ENCODE measurements at places on chromosomes 6 and 20.

GRCh38 chr20:14375416-14375985, 38.1 kb upstream of the FLRT3 start:
- DNase-seq: no peak

GRCh38 chr6:113539202-113539601, 317.9 kb upstream of the MARCKS start:
- DNase-seq: no peak

DNA sequence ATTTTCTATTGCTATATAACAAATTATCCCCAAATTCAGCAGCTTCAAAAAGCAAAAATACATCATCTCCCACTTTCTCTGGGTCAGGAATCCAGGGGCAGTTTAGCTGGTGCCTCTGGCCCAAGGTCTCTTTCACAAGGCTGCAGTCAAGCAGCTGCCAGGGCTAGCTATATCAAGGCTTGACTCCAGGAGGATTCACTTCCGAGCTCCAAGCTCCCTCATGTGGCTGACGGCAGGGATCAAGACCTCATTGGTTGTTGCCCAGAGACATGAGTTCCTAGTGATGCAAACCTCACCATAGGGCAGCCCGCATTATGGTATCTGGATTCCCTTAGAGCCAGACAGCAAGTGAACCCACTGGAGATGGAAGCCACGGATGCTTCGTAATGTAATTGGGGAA, 1.3 kb upstream of the VNN1 start:
- DNase-seq: no peak

DNA sequence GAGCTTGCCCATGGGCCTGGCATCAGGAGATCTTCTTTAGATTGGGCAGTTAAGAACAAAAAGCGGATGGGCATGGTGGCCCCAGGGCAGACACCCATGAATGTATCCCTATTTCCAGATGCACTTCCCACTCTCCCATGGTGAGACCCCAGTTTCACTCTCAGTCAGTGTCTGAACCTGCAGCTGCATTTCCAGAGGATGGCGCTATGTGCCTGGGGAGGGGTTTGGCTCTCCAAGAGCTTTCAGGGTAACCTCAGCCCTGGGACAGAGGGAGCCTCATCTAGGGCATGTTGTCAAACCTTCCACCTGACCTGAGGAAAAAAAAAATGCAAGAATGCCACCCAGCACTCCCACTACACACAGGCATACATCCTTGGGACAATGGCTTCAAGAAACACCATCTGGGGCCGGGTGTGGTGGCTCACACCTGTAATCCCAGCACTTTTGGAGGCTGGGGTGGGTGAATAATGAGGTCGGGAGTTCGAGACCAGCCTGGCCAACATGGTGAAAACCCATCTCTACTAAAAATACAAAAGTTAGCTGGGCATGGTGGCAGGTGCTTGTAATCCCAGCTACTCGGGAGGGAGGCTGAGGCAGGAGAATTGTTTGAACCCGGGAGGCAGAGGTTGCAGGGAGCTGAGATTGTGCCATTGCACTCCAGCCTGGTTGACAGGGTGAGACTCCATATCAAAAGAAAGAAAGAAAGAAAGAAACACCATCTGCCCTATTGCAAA, 1.9 kb downstream of the CST9L start:
- no peak for DNase-seq

DNA sequence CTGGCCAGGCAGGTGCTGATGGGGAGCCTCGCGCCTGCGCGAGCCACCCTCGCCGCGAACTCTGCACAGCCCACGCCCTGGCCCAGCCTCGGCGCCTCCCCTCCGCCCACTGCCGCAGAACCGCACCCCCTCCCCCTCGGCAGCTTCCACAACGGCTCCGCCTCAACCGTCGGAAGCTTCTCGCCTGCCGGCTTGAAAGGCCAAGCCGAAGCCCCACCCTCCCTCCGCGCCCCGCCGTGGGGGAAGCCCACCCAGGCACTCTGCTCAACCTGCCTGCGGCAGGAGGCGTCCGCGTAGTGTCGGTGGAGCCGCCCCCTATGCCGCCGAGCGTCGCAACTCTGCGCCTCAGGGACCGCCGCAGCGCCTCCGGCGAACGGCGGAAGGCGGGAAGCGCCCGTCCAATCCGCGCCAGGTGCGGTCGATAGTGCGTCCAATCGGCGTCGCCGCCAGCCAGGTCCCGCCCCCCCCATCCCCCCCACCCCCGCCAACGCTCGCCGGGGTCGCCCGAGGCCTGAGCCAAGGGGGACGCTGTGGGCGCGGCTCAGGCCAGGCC, at the start of gene SYCP2:
TSS of gene SYCP2 (minus strand) at position 342 of the 553 bp plus-strand sequence. CDS start 11,224 bp downstream, outside the sequence.
- DNase-seq: peak; percentile 64

DNA sequence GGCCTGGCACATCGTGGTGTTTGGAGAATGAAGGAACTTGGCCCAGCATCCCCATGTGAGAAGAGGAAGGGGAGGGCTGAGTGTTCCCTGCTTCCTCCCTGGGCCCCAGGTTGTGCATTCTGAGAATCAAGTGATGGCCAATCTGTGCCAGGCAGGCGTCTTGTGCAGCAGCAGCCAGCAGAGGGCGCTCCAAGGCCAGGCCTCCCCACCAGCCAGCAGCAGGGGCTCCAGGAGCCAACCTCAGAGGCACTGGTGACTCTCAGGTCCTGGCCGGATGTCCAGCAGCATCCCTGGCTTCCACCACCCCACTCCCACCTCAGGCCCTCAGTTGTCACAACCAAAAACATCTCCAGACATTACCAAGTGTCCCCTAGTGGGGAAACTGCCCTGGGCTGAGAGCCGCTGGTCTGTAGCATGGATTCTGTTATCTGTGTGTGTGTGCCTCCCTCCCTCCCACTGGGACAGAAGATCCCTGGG, 192.0 kb downstream of the PREX1 start:
- peak; percentile 77 for DNase-seq

DNA sequence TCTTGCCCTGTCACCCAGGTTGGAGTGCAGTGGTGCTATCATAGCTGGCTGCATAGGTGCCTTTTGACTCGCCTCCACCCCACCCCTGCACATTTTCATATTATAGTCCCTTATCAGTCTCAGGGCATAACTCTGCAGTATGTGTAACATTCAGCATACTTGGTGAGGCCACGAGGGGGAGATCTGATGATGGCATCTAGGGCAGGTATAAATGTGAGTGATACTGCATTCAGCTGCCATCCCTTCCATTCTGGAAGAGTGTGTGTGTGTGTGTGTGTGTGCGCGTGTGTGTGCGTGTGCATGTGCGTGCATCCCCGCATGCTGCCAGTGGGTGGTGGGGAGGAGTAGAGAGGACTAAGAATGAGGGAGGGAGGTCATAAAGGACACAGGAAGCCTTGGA, 81.4 kb downstream of the JARID2 start:
- DNase-seq: peak; percentile 90

DNA sequence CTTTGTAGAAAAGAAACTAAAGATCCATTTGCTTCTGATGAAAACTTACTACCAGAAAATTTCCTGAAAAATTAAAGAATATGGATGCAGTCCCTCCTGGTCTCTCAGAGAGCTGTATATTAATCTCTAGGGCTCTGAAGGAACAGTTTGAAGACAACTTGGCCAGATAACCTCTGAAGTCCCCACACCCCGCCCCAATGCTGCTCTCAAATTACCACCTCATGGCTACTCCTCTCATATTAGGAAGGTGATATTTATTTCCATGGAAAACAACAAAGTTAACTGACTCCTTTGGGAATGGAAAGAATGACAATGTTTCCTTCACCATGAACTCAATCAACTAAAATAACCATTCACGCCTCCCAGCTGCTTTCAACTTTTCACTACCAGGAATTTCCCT, 408.4 kb upstream of the FLRT3 start:
- DNase-seq: no peak

DNA sequence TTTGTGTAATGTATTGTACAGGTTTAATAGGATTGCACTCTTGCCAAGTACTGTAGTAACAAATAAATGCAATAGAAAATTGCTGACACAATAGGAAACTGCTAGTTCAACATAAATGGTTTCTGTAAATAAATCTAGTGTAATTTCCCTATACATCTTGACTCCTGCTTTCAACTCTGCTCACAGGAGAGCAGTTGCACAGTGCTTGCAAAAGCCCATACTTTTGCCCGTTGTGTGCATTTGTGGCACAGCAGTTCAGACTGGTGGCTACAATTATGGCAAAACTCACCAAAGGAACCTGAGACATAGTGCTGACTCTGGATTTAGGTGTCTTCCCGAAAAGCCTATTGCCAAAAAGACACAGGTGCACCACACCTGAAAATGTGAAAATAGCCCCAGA, 953.3 kb upstream of the SLC35B3 start:
- DNase-seq: no peak

DNA sequence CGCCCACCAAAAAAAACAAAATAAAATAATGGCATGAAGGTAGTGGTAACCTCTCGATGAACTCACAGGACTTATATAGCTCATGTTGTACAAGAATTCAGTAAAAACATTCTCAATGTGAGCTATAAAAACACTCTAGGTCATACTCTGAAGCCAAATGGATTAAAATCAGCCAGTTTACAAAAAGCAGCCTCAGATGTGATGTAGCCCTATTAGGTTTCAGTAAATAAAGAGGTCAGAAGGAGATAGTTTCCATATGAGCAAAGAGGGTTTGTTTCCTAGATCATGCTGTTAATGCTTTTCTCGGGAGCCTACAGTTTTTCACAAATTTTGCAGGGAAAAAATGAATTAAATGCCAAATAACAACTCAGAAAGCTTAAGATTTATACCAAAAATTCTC, 319.5 kb upstream of the HSF2 start:
- no peak for DNase-seq

DNA sequence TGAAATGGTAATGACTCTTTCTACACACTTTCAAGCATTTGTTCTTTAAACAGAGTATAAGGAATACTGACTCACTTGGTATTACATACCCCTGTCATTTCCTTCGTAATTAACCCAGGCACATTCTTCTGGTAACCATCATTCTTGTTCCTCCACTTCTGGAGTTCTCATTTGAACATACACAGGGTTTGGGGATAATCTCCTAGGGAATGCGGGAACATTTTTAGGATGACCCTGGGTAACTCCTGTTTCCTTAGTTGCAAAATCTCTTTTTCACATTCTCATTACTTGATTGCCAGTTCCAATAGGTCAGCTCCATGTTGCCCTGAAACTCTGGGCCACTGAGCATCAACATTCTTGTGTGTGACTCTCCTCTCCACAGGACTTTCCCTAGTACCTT, 51.5 kb upstream of the E2F3 start:
- DNase-seq: no peak

- DNase-seq: no peak
Observed at GRCh38 chr6:38153798-38154345, 334.3 kb downstream of the ZFAND3 start.

DNA sequence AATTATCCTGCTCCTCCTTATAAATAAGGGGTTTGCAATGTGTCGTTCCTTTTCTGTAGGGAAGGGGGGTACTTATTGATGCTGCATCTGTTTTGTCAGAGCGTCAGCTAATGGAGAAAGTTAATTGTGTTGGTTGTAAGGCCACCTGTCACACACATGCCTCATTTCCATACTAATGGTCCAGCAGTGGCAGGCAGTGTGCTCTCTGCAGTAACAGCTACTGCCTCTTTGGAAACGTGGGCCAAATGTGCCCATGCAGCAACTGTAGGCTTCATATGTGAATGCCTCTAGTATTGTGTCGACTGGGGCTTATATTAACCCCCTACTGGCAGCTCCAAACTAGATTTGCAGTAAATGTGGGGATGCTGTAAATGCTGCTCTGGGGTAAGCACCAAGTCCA, 56.3 kb upstream of the OLIG3 start:
- no peak for DNase-seq

GRCh38 chr6:116254297-116255056, 602 bp upstream of the TSPYL4 start:
- DNase-seq: peak; percentile 42

- no peak for DNase-seq
Observed at GRCh38 chr6:32979720-32980487, 11.5 kb downstream of the BRD2 start.

GRCh38 chr6:168928012-168928411, 325.6 kb downstream of the THBS2 start:
- DNase-seq: no peak

DNA sequence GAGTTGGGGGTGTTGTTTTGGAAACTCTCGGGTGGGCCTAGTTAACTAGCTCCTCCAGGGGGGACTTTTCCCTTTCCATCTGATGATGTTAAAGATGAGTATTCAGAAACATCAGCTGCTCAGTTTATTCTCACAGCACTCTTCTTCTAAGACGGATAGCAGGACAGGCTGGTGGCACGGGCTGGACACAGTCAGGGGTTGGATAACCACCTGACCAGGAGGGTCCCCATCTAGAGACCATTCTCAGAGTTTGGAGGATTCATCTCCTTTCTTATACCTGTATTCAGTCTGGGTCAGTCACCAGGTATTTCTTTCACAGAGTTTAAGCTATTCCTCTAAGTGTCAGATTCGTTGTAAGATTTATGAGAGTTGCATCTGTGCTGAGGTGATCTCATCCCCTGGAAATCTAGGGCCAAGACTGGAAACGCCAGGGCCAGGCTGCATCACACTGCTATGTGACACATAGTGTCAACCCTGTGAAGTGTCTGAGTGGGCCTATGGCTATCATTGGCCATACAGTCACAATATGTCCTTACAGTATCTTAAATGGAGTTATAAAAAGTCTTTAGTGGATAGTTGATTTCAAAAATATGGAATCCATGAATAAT, 111.7 kb downstream of the FAM50B start:
- no peak for DNase-seq

DNA sequence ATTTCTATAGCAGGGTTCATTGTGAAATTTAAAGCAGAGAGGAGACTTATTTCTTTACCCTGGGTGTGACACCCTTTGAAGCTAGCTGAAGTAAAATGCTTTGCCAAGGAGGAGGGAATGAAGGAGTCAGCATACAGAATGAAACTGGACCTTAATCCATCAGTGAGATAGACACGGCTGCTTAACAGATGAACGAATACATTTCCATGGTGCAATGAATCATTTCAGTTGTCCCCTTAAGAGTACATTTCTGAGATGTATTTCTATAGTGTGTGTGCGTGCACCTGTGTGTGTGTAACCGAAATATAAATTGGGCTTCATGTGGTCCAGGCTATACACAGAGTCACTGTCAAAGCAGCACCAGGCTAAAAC, 73.8 kb upstream of the CD93 start:
- DNase-seq: no peak

DNA sequence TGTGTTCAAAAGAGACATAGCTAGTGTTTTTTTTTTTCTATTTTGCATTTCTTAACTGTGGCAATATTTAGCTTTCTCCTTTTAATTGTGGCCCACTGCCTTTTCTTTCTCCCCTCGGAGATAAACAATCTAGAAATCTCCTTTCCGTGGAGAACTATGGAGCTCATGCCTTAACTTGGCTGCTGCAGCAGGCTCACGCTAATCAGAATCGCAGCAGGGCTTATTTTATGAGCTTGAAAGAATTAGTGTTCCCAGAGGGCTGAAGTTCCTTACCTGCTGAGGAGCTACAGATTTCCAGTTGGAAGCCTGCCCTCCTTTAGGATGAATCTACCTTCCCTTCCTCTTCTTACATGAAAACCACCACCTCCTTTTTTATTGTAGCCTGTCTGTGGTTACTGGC, 35.6 kb downstream of the CTNNBL1 start:
- no peak for DNase-seq

GRCh38 chr20:62717933-62718332, 9.3 kb downstream of the NTSR1 start:
- no peak for DNase-seq

Data from hematopoietic multipotent progenitor cell treated with erythropoietin and hydrocortisone succinate and interleukin-3 and kit ligand, for 4 days (in vitro differentiated cells).